AG08396 (cell line): ENCODE measurements at places on chromosomes 16 and 17.

DNA sequence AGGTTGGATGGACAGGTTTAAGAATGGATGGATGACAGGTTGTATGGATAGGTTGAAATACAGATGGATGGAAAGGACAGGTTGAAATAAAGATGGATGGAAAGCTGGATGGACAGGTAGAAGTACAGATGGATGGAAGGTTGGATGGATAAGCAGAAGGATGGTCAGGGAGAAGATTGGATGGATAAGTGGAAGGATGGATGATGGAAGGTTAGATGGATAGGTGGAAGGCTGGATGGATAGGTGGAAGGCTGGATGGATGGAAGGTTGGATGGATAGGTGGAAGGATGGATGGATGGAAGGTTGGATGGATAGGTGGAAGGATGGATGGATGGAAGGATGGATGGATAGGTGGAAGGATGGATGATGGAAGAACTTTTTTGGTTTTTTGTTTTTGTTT lies 905 bp upstream of the SDR42E2 start:
- DNase-seq = no peak

- DNase-seq = peak; percentile 10
Observed at GRCh38 chr16:168424-168823, 2.6 kb downstream of the HBM start.

DNA sequence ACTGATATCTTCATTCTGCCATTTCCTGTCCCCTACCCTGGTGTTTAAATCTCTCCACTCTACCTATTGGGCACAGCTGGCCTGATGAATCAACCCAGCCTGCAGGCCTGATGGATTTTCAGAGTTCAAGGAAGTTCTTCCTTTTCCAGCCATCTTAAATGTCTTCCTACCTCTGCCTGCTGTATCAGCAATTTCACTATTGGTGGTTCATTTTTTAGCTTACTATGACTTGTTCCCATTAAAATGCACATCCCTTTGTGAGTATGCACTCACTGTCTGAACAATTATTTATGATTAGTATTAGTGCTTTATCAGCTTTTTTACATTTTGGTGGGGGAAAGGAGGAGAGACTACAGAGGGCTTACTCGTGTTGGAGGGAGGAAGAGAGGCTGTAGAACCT lies 48.6 kb upstream of the CRHR1 start:
- no peak for DNase-seq

GRCh38 chr17:13525876-13526275 lies 75.9 kb downstream of the HS3ST3A1 start:
- no peak for DNase-seq

GRCh38 chr17:16353317-16354174 lies at the start of gene CENPV:
Gene CENPV, minus strand, starts transcription at chr17:16353469. Its CDS starts 33 bp downstream, at chr17:16353436.
- DNase-seq = peak; percentile 86

GRCh38 chr17:17229416-17230384 lies 7.3 kb downstream of the FLCN start:
- DNase-seq = no peak

- DNase-seq = no peak
Observed at GRCh38 chr16:57571098-57571497, 28.7 kb downstream of the ADGRG5 start.

GRCh38 chr16:89076159-89076558 lies 17.5 kb upstream of the ACSF3 start:
- DNase-seq = no peak
